EL (cell line): ENCODE measurements at places on chromosomes 16 and 17.

GRCh38 chr17:55722742-55723487 lies at the start of gene TMEM100:
Gene TMEM100 (minus strand): TSS chr17:55722864. CDS start chr17:55721070, 1,794 bp downstream.
- peak; percentile 59 for DNase-seq

DNA sequence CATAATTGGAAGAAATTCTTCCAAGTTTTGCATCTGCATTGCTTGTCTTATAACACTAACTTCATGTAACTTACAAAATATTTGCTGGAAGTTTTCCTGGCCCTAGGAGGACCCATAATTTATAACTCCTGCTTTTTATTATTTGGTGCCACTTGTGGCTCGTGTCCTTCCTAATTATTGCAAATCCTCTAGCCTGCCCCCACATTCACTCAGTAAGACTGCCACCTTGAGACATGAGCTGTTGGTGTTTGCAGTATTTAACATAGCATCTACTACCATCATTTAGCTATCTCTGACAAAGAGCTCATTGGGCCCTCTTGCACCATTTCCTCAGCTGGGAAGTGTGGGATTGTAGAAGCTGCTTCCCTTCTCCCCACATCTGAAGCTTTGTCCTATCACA lies 49.5 kb downstream of the FTO start:
- DNase-seq: no peak

DNA sequence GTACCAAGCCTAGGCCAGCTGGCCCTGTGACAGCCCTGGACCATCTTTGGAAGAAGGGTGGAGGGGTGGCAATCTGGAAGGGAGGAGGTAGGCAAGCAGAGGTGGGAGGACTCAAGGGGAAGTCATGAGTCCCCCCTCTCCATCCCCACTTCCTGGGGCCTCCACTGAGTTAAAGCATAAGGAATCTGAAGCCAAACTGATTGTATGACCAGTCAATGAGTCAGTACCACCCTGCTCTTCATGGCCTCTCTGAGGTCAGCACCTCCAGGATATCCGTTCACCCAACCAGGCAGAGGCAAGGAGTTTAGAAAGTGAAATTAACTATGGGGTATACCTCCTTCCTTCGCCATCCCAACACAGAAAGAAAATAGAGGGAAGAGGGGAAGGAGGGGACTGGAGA lies 272.7 kb downstream of the SOX9 start:
- DNase-seq: peak; percentile 96

DNA sequence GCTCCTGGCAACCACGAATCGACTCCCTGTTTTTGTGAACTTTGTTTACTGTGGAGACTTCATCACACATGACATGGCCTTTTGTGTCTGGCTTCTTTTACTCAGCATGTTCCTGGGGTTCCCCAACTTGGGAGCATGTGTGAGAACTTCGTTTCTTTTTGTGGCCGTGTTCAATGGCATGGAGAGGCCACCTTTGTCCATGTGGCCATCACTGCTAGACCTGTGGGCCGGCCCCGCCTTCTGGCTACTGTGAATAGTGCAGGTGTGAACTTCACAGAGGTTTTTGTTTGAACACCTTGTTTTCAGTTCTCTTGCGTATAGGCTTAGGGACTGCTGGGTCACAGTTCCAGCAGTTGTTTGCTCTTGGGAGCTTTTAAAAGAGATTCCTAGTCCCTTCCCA lies 5.7 kb upstream of the SLC38A8 start:
- DNase-seq: no peak

GRCh38 chr17:4463818-4464476 lies 30.2 kb downstream of the SPNS3 start:
- no peak for DNase-seq
